ENCODE measurements at places on chromosomes 16 and 17.

DNA sequence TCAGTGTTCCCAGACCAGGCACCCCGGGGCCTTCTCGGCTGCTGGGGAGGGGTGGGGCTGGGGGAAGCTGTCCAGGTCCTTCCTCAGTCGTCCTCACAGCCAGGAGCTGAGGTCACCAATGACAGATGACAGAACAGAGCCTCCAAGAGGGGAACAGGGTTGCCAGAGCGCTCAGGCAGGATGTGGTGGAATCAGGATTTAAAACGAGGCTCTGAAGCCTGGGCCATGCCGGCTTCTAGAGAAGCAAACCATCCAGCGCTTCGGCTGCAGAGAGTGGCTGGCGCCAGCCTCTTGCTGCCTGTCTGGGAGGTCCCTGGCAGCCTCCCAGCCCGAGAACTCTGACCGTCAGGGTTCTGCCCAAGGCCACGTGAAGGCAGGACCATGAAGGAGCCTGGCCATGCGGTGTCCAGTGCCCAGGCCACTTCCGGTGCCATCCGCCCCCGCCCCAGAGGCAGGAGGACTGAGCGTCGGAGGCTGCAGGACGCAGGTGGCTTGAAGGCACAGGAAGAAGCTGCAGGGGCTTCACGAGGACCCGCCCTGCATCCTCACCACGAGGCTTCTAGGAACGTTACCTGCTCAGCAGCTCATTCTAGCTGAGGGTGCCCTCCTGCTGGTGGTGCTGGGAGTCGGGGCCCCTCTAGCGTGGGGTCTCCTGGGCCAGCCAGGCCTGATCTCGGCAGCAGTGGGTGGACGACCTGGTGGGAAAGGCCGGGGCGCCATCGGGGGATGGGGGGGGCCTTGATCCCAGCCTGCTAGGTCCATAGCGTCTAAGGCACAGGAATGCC lies 78.5 kb downstream of the KLHDC4 start:
- no peak for DNase-seq

- DNase-seq: no peak
Observed at GRCh38 chr16:8880839-8881510, 1.2 kb upstream of the LITAFD start.

DNA sequence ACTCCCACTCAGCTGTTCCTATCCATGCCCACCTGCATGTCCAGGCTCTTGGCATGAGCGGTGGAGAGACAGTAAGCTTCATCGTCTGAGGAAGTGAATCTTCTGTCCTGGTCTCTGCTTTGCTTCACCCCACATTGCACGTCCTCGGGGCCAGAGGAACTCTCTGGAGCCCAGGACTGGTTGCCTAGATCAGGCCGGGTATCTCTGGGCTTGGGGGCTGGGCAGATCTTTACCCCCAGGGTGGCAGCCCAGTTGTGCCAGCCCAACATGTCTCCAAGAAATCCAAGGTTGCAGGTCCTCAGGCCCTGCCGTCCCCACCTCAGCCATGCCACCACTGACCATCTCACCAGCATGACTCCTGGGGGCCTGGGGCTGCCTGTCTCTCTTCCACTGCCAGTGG lies 58.3 kb downstream of the BEAN1 start:
- no peak for DNase-seq

DNA sequence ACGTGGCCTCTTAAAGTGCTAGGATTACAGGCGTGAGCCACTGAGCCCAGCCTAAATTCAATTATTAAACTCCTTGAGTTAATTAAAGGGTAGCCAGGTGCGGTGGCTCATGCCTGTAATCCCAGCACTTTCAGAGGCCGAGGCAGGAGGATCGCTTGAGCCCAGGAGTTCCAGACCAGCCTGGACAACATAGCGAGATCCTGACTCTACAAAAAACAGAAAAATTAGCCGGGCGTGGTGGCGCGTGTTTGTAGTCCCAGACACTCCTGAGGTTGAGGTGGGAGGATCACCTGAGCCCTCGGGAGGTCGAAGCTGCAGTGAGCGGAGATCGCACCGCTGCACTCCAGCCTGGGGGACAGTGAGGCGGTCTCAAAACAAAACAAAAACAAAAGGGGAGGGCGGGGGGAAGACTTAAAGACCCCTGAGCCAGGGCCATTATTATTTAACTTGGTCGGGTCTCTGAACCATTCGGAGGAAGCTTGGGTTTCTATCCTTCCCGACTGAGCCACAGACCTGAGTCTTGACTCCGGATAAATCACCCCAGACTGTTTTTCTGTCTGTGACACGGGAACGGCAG lies 19.5 kb downstream of the BCL7C start:
- no peak for DNase-seq

DNA sequence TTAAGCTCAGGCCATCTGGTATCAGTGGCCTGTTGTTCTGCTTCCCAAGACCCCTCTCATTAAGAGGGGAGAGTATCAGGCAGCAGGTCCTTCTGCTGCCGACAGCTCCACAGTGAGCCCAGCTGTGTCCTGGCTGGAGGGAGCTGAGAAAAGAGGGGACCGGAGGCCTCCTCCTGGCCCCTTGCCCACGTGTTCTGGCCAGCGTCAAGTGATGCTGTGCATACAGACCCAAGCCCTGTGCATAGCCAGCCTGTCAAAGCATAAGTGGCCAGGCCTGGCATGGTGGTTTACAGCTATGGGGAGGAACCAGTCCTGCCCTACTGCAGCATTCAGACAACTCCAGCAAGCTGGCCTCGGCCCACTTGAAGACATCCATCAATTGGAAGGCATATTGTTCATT lies 48.0 kb downstream of the ABCC6 start:
- DNase-seq: no peak

DNA sequence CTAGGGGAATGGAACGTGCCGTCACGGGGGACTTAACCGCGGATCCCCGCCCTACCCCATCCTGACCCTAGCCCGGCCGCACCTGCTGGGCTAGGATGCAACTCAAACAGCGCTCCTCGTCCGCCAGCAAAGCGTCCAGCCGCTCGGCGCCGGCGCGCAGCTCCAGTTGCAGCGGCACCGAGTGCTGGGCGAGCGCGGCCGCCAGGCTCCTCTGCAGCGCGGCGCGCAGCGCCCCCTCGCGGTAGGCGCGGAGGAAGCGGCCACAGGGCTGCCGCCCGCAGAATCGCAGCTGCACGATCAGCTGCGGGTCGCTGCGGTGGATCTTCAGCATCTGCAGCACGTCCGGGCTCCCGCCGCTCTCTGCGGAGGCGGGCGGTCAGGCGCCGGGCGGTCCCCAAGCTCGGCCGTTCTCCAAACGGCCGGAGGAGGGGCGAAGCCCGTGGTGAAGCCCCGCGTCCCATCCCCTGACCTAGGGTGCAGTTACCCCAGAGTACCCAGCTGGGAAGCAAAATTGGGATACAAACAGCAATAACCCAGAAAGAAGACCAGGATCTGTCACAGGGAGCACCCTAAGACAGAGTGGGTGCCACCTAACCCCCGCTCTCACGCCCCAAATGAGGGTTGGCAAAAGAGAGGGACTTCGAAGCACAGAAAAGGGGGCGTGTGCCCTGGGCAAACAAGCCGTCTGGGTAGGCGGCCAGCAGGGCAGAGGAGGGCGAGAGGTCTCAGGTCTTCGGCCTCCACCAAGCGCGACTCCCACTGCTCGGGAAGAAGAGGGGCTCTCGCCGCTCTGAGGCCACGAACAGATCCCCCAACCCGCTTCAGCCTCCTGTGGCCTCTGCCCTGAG lies 4.2 kb downstream of the TRADD start:
- peak; percentile 72 for DNase-seq

- no peak for DNase-seq
Observed at GRCh38 chr16:4790261-4790660, 2.1 kb upstream of the SEPTIN12 start.

DNA sequence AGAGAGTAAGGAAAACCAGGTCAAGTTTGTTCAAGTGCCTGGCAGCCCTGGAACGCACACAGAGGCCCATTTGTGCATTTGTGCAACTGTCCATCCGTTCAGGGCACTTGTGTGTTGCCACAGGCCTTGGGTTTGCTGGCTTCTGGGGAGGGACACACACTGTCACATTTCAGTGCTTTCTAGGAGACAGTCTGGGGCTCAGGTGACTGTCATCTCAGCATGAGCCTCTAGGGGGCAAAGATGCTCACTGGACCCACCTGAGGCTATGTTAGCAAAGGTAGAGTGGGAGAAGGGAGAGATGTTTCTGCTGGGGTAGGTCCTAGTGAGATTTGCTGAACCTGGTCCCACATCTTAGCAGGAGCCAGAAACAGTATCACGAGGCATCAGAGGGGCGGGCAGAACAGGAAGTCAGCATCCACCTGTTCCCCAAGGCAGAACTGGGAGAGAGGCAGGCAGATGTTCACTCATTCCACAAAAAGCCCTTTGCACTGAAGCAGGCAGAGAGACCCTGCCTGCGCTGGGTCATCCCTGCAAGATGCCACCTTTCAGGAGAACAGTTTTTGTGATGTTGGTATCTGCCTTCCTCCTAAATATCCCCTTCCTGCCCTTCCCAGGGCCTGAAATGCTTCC lies 48.5 kb downstream of the RAI1 start:
- DNase-seq: peak; percentile 59

- no peak for DNase-seq
Observed at GRCh38 chr17:78228176-78228575, 3.3 kb upstream of the TMEM235 start.

GRCh38 chr16:19595043-19595767 lies 39.7 kb downstream of the VPS35L start:
- no peak for DNase-seq

- DNase-seq: no peak
Observed at GRCh38 chr17:72021417-72022041, 99.3 kb upstream of the SOX9 start.

DNA sequence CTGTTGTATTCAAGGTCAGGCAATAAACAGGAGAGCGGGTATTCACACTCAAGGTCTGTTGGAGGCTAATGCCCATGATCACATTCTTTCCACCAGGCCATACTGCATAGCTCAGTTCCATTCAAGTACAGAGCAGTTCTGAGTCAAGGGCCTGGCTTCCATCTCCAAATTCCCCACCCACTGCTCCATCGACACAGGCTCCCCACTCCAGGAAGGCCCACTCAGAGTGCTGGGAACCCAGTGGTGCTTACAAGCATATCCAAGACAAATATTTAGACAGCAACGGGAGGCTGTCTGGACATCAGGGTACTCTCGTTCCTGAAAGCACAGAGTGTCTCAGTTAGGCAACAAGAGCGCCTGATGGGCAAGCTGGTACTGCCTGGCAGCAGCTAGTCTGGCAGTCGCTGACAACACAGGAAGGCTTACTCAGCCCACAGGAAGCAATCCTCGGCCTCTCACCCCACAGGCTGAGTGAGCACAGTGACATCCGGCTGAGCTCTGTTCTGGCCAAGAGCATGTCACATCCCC lies 40.9 kb downstream of the RFFL start:
- peak; percentile 77 for DNase-seq

DNA sequence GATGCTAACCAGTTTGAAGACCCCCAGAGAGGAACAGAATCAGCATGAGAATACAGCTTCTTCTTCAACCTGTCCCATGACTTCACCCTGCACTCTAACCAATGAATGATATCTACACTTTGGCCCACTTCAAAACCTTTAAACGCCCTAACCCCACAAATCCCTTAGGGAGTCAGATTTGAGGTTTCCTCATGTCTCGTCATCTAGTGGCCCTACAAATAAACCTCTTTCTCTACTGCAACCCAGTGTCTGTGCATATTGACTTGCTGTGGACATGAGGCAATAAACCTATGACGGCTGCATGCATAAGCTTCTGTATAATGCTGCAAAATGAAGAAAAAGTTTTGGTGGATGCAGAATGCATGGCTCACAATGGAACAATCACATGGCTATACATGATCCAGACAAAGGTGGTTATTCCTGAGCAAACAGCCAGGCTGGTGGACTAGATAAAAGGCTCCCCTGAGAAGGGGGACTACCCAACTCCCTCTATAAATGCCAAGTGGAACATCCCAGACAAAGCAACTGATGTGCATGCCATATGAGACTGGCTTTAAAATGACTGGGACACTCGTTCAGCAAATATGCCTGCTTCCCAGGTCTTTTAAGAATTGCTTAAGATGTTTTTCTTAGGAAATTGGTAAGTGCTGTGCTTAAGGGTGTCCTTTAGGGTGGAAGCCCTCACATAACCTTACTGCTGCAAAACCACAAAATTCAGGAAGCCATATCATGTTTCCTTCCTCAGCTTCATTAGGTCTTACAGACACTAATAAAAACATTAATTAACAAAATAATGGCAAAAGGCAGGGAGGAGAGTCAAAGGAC lies 12.2 kb downstream of the N4BP1 start:
- DNase-seq: no peak

DNA sequence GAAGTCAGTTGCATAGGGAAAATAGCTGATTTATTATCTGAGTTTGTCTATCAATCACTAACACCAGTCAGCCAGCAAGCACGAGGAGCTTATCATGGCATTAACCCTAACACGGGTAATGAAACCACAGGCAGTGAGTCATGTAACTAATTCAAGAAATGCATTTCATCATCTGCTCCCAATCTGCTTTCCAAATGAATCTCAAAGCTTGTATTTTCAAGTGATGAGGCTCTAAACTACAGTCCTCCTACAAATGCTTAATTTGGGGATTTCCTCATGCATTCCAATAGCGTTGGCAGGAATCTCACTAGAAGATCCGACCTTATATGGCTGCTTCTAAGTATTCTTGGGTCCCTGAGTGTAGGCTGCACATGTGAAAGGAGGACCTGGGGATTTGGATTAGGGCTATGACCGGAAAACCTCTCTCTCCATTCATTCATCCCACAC lies 118.4 kb upstream of the HSBP1 start:
- no peak for DNase-seq

- DNase-seq: peak; percentile 77
Observed at GRCh38 chr17:78154903-78155811, 9.0 kb downstream of the C17orf99 start.

DNA sequence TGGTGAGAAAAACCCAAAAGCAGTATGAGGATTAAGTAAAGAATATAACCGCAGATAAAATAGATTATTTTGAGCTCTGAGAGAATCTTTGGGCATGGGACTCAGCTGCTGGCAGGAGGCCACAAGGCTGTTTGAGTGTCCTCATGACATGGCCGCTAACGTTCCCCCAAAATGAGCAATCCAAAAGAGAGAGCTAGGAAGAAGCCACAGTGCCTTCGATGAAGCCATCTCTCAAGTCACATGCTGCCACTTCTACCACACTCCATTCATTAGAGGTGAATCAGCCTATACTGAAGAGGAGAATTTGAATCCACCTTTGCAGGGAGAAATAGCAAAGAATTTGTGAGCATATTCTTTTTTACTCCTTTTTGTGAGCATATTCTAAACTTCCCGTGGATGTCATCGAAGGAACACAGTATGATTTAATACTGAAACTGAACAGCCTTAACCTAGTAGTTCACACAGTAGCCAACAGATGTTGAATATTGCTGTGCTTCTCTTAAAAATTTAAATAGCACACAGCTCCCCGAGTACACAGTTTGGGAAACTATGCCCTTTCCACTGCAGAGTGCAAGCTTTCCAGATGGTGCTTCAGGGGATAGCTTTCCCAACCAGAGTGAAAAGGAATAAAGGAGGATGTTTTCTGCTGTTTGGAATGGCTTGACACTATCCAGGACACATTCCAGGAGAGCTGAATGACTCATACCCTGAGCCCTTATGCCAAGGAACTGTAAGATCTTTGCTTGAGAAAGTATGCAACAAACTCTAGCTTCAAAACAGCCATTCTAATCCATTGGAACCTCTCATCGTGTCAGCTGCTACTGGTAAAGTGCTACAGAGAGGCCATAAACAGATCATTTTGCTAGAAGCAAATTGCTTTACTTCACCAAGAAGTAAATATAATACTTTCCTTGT lies 33.9 kb downstream of the ANKFY1 start:
- no peak for DNase-seq
